ENCODE measurements at places on chromosomes 3 and 15.
A peak's percentile ranks its signal among the peaks of the same experiment; 100 is the strongest.

DNA sequence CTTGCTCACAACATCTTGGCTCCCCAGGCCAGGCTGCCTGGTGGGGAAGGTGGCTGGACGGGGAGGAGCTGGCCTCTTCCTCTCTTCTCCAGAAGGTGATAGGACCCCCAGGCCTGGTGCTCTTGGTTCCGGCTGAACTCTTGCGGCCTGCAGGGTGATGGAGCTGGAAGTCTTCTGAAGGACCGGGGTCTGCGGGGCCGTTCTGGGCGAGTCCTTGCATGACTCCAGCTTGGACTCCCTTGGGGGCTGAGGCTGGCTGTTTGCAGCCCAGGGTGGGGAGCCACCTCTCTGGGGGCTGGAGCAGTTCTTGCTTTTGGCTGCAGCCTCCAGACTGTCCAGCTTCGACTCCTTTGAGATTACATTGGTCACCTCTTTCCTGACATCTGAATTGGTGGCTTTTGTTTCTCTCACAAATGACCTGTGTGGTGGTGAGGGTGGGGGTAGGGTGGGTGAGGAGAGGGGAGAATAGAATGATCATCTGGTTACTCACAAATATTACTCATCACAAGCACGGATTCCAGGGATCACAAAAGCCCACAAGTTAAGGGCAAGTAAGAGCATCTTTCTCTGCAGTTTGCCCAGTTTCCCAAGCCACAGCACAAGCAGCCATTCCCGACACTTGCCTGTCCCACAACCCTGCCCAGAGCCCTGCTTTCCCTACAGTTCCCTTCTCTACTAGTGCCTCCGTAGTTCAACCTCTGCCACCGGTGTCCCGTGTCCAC lies 149.1 kb upstream of the HACD2 start:
- DNase-seq = no peak

- no peak for DNase-seq
Measured at GRCh38 chr3:16528581-16528993, 15.1 kb upstream of the RFTN1 start.

DNA sequence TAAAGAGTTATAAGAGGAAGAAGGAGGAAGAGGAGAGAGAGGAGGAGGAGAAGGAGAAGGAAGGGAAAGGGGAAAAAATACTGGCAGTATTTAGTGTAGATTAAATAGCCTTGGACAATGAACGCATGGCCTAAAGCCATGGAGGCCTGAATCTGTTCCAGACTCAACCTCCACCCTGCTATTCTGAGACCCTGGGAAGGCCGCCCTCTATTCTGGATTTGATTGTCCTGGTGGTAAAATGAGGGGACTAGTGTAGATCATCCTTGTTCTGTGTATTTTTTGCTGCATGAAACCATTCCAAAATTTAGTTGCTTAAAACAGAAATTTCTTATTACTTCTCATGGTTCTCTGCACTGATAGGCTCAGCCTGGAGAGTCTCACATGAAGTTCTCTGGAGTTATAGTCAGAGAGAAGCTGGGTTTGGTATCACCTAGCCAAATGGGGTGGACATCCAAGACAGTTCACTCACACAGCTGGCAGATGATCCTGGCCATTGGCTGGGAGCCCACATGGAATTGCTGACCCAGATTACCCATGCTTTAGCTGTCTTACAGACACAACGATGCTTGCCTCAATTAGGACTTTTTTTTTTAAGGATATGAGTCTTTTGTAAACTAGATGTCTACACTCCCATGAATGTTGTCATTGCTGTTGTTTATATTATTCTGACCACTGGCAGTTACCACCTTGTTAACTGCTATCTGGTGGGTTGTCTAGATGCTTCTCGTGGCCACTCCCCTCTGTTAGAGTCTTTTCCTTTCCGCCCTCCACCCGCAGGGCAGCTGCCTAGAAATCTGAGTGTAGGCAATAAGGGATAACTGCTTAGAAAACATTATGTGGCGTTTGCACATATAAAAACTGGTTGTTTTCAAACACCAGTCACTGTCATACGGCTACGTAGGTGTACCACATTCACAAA lies 149.9 kb downstream of the SST start:
- no peak for DNase-seq

DNA sequence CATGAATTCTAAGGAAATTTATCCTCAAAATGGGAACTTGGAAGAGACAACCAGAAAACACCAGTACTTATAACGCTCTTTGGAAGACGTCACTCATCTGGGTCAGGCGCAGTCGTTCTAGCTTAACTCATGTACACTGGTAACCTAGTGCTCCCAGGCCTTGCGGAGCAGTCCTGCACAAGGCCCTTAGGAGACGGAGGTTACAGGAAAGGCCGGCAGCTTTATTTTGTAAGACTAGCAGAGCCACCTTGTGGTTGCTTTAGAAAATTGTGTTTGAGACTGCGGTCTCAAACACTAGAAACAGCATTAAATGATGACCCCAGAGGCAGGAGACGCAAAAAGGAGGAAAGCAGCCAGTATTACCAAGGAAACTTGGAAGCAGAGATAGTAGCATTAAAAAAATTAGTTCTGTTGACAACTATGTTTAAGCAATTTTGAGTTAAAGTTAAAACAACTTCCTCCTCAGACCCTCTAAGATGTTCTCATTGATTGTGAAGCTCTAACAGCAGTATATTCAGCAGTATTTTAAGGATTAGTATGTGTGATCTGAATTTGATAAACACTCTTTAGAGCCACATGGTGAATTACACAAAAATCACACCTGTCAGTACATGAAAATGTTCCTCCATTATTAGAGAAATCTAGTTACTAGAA lies 141.9 kb upstream of the C2CD4B start:
- peak; percentile 89 for DNase-seq

- no peak for DNase-seq
Measured at GRCh38 chr15:95895508-95895907, 435.0 kb upstream of the NR2F2 start.

- DNase-seq = no peak
Measured at GRCh38 chr15:86295511-86295910, 215.8 kb downstream of the AGBL1 start.

GRCh38 chr3:11719406-11720303 lies 75.9 kb upstream of the VGLL4 start:
- peak; percentile 94 for DNase-seq

DNA sequence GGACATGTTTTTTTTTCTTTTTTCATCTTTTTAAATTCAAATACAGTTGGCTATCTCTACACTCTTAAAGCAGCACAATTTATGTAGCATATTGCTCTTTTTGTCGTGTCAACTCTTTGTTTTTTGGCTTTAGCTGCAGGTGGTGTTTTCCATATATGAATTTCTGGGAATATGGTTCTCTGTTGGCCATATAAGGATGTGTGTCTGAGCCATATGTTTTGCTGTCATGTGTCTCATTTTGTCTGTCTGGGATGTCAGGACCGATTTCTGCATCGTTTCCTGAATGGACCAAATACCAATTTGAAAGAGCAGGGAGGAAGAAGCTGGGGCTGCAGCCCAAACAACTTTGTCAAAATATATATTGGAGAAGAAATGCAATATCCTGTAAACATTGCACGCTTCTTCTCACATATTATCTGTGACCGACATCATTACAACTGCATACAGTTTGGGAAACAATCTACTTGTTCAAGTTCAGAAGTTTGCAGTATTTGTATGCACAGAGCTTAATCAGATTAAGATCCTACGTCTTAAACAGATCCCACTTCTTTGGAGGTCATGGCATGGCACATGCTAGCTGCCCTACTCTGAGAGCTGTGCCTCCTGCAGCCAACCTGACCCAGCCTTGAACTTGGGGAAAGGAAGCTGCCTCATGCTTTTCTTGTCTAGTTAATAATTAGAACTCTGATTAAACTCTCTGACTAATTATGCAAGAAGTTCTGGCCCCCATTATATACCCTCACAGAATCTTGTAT lies 4.0 kb upstream of the SATB1 start:
- peak; percentile 17 for DNase-seq

All from NCI-H69 (cell line).